Ovary (tissue), 10 donors: ENCODE measurements at places on chromosomes 11 and 22. TPM values are rescaled to one million over a fixed set of nuclear protein-coding genes. Genes with fewer than 3 reads are reported as not detected.

DNA sequence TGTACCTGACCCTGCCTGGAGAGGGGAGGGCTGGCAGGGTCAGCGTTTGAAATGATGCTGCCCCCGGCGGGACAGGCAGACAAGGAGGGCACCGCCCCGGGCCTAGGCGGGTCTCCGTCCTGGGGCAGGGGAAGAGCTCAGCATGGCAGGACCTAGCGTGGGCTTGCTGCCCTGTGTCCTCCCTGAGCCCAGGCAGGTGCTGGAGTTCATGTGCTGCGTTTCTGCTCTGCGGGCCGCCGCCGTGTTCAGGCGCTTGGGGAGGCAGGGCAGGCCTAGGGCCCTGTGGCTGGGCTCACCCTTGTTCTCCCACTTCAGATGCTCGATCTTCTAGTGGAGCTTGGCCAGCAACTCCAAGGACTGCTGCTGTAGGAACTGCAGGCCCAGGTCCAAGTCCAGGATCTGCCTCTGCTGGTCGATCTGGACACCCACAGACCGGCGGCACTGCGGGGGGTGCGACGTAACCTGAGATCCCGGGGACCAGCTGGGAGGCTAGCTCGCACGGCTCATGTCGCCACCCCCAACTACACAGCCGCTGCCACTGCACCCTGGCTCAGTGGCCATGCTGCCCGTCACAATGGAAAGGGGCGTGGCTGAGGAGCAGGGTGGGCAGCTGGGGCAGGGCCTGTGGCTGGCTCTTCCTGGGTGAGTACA, 84.4 kb downstream of the MED15 start:
- no peaks in the 10 kb centered on the region for H3K4me1 ChIP-seq
- H3K27me3 ChIP-seq, result no peaks in the 10 kb centered on the region
- no peak overlapping the region for H3K27ac ChIP-seq
- H3K4me3 ChIP-seq, result no peak overlapping the region
- no peaks in the 10 kb centered on the region for H3K36me3 ChIP-seq

Gene TRAF6
- 18.2 TPM for polyA plus RNA-seq

DNA sequence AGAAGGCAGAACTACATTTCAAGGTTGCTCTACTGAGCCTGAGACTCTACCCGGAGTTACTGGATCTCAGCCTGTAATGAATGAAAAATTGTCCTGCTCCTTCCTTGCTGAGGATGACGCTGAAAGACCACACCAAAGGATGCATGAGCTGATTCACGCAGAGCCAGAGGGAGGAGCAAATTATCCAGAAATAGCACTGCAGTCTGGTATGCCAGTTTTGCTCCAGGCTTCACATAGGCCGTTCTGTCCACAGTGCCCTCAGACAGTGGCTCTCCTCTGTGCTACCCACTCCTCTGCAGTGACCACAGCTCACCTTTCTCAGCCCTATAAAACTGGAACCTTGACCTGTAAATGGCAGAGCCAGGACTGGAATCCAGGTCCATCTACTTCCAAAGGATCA, 79.3 kb upstream of the GALNT18 start:
- no peak overlapping the region for H3K4me3 ChIP-seq
- no peaks in the 10 kb centered on the region for H3K27me3 ChIP-seq
- H3K4me1 ChIP-seq, result no peaks in the 10 kb centered on the region
- H3K27ac ChIP-seq, result no peak overlapping the region

Gene SLC5A1
- polyA plus RNA-seq, result not detected

Gene C11orf42
- not detected for polyA plus RNA-seq

Gene CRYBA4
- polyA plus RNA-seq, result not detected

GRCh38 chr11:76601724-76602123, 68.8 kb downstream of the LRRC32 start:
- H3K36me3 ChIP-seq, result no peaks in the 10 kb centered on the region
- DNase-seq, result no peak
- peaks cover 35% of the 10 kb centered on the region for H3K4me1 ChIP-seq
- no peaks in the 10 kb centered on the region for H3K27me3 ChIP-seq
- H3K4me3 ChIP-seq, result no peak overlapping the region

DNA sequence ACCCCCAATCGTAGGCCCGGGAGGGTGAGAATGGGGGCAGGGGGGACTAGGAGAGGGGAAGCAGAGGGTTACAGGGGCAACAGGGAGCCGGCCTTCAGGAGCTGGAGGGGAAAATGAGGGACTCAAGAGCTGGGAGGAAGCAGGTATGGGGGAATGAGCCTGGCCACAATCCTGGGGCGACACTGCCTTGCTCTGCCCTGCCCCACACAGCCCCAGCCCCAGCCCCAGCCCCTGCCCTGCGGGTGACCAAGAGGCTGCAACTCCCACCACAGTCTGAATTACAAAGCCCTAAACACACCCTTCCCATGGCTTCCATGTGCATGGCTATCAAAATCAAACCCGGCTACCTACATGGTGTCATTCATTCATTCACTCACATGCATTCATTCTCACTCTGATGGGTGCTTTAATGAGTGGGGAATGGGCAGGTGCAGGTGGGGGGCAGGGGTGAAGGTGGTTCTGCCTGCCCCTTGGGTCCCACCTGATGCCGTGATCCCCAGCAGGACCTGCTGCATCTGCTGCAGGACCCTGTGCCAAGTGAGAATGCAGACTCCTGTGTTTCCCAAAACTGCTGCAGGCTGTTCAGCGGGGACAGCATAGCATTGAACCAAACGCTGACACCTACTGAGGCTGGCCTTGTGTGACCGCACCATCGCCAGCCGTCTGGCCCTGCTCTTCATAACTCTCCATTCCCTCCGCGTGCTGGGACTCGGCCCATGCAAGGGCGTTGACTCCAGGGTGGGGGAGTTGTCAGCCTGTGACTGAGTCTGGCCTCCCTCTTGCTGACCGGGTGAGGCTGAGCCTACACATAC, 9.5 kb upstream of the LINC01488 start:
- H3K4me3 ChIP-seq, result no peak overlapping the region
- H3K36me3 ChIP-seq, result no peaks in the 10 kb centered on the region
- no peak for DNase-seq
- H3K27ac ChIP-seq, result no peak overlapping the region

- no peaks in the 10 kb centered on the region for H3K4me1 ChIP-seq
- no peaks in the 10 kb centered on the region for H3K27me3 ChIP-seq
- no peaks in the 10 kb centered on the region for H3K36me3 ChIP-seq
- no peak overlapping the region for H3K27ac ChIP-seq
- H3K4me3 ChIP-seq, result no peak overlapping the region
- no peak for DNase-seq
Measured at GRCh38 chr11:100794446-100794845, 107.4 kb downstream of the ARHGAP42 start.

DNA sequence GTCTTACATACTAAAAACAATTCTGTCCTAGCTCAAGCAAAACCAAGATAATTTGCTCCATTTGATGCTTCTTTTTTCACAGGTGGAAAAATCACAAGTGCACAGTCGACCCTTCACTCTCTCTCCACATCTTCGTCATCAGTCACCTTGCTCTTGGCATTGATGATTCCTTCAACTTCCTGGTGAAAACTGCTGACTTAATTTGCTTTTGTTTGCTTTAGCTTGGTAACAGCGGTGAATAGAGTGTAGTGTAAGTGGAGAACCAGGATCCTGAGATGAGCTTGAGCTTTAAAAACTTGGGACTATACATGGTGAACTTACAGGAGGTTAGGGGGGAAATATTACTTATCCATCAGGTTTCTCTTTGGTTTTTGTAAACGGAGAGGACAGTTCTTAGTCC, 331.1 kb upstream of the ARHGAP42 start:
- no peak for DNase-seq
- no peak overlapping the region for H3K4me3 ChIP-seq
- no peaks in the 10 kb centered on the region for H3K27me3 ChIP-seq
- H3K36me3 ChIP-seq, result no peaks in the 10 kb centered on the region
- no peak overlapping the region for H3K27ac ChIP-seq
- H3K4me1 ChIP-seq, result no peaks in the 10 kb centered on the region

Gene ZC3H12C
- polyA plus RNA-seq, result 7.5 TPM

GRCh38 chr11:74023276-74023675, 14.4 kb upstream of the UCP3 start:
- peaks cover 3% of the 10 kb centered on the region for H3K4me1 ChIP-seq
- H3K27ac ChIP-seq, result no peak overlapping the region
- H3K36me3 ChIP-seq, result no peaks in the 10 kb centered on the region
- H3K27me3 ChIP-seq, result no peaks in the 10 kb centered on the region

DNA sequence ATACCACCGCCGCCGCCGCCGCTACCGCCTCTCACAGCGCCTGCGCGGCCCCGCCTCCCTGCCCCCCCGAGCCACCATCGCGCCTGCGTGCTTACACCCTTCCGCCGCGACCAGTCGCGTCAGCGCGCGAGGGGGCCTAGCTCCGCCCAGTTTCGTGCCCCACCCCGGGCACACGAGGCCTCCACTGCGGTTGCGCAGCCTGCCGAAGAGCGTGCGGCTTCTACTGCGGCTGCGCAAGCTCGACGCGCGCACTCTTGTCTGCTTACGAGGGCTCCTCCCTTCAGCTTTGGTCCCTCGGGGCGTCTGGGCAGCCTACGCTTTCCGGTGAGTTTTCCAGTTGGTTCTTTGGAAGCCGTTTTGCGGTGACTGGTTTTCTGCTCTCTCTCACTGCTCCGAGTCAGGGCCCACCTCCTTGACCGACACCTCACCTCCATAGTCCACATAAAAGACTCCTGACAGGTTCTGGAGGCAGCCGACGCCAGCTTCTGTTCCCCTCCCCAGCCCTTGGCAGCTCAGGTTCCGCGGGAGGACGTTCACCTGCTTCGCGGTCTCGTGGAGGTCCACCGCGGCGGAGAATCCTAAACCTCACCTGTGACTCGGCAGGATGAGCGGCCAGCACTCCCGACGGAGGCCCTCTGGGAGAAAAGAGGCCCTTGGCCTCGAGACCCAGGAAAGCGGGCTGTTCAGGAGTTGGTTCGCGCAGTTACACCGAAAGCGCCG, at the start of gene PITPNB:
TSS of gene PITPNB (minus strand) at position 35 of the 720 bp plus-strand sequence. CDS start 65 bp downstream, outside the sequence.
- H3K4me1 ChIP-seq, result peaks cover 6% of the 10 kb centered on the region
- H3K27ac ChIP-seq, result peak within 1 kb of the TSS; percentile 93
- peak; percentile 99 for DNase-seq
- H3K36me3 ChIP-seq, result no peaks in the 10 kb centered on the region

- H3K27me3 ChIP-seq, result no peaks in the 10 kb centered on the region
- no peak overlapping the region for H3K27ac ChIP-seq
Measured at GRCh38 chr11:113862435-113862834, 12.9 kb downstream of the USP28 start.
